ENCODE measurements at places on chromosomes 13 and 19.
A peak's percentile ranks its signal among the peaks of the same experiment; 100 is the strongest.

DNA sequence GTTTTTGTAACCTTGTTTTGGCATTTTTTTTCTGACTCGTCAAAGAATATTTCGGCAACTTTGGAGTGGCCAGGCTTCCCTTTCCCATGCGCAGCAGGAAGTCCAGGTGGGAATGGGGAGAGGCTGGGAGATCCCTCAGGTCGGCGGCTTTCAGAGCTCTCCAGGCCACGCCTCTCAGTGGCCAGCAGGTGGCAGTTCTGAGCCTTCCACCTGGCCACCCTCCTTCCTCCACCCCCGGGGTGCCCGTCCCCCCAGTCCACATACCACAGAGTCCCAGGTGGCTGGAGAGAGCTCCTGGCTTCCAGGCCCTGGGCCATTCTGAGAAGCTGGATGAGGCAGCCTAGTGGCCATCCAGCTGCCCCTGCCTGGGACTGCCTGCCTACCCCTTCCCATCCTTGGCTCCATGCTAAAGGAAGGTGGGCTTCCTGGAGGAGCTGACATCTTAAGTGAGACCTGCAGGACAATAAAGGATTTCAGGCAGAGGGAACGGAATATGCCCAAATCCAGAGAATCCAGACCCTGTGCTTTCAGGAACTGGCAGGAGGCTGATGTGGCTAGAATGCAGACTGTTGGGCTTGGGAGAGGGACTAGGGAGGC is 46.3 kb downstream of the CCNE1 start:
- no peaks in the 10 kb centered on the region for H3K36me3 ChIP-seq
- H3K27me3 ChIP-seq: no peaks in the 10 kb centered on the region
- H3K4me1 ChIP-seq: no peaks in the 10 kb centered on the region
- H3K4me3 ChIP-seq: no peak overlapping the region

DNA sequence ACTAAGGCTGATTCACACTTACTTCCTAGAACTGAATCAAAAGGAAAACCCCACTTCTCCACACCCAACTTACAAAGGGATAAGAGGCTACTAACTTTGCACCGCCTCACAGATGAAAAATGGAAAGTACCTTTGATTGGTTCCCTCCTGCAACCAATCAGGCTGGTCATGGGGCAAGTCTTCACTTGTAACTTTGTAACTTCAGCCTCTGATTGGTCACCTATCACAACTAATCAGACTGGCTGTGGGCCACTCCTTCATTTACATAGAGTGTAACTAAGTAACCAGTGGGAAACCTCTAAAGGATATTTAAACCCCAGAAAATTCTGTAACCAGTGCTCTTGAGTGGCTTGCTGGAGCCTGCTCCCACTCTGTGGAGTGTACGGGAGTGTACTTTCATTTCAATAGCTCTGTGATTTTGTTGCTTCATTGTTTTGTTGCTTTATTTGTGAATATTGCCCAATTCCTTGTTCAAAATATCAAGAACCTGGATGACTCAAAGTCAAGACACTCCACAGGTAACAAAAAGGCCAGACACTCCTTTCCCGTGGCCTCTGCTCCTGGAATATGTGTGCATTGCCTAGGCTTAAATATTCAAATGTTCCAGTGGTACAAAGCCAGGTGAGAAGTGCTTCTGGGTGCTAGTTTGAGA is 50.5 kb downstream of the RFC3 start:
- no peak overlapping the region for H3K4me3 ChIP-seq
- H3K27me3 ChIP-seq: no peaks in the 10 kb centered on the region
- no peak for DNase-seq
- peaks cover 8% of the 10 kb centered on the region for H3K4me1 ChIP-seq
- H3K36me3 ChIP-seq: no peaks in the 10 kb centered on the region
- H3K27ac ChIP-seq: no peak overlapping the region

- no peak overlapping the region for H3K4me3 ChIP-seq
- no peaks in the 10 kb centered on the region for H3K36me3 ChIP-seq
- H3K4me1 ChIP-seq: no peaks in the 10 kb centered on the region
- no peak overlapping the region for H3K27ac ChIP-seq
Observed at GRCh38 chr13:89153941-89154340, 1482.8 kb downstream of the SLITRK5 start.

DNA sequence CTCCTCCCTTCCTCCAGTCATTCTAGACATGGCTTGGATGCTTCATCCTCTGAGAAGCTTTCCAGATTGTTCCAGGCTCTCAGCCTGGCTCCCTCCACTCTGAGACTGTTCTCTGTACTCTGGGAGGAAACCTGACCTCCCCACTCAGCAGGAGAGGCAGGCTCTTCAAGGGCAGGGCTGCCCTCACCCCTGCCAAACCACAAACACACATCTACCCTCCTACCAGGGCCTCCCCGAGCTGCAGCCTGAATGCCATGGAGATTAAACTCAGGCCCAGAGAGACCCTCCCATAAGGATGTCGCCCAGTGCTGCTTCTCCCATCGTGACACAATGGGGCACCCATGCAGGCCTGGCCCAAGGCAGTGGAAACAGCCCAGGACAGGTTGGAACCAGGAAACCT is 16.2 kb downstream of the NUMBL start:
- no peaks in the 10 kb centered on the region for H3K4me1 ChIP-seq
- peaks cover 1% of the 10 kb centered on the region for H3K36me3 ChIP-seq
- DNase-seq: no peak

- peaks cover 13% of the 10 kb centered on the region for H3K4me1 ChIP-seq
- no peak for DNase-seq
- no peak overlapping the region for H3K27ac ChIP-seq
- H3K4me3 ChIP-seq: no peak overlapping the region
- H3K27me3 ChIP-seq: no peaks in the 10 kb centered on the region
Observed at GRCh38 chr19:338421-338820, 6.2 kb downstream of the MIER2 start.

DNA sequence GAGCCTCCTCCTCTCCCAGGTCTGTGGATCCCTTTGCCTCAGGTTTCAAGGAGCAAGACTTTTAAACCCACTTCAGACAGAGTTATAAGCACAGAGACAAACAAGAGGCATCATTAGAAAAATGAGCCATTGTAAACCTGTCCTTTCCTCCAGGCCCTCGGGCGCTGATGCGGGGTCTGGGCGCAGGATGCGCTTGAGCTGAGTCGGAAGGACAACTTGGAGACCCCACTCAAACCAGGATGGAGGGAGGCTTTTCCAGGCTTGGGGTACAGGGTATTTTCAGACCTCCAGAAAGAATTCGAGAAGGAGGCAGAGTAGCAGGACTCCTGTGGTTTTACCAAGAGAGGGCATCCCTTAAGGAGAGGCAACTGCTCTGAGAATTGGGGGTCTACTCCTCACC is 155.6 kb downstream of the NUFIP1 start:
- no peak overlapping the region for H3K4me3 ChIP-seq
- H3K27me3 ChIP-seq: no peaks in the 10 kb centered on the region
- no peaks in the 10 kb centered on the region for H3K4me1 ChIP-seq
- H3K36me3 ChIP-seq: no peaks in the 10 kb centered on the region
- no peak overlapping the region for H3K27ac ChIP-seq
- no peak for DNase-seq

DNA sequence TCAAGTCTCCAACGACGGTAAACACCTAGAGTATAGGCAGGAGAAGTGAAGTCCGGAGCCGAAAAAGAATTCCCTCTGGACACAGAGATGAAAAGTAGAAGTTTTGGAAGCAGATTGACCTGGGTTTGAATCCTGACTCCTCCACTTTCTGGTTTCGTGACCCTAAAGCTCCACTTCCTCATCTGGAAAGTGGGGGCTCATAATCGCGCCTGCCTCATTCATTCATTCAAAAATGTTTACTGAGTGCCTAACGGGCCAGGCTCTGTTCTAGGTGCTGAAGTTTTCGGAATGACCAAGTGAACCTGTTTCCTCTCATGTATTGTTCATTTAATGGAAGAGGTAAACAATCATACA is 7.1 kb upstream of the EML2 start:
- no peaks in the 10 kb centered on the region for H3K27me3 ChIP-seq
- no peak overlapping the region for H3K27ac ChIP-seq
- peak overlapping the region; percentile 41 for H3K4me3 ChIP-seq
- H3K4me1 ChIP-seq: peaks cover 27% of the 10 kb centered on the region
- DNase-seq: no peak
- H3K36me3 ChIP-seq: no peaks in the 10 kb centered on the region

DNA sequence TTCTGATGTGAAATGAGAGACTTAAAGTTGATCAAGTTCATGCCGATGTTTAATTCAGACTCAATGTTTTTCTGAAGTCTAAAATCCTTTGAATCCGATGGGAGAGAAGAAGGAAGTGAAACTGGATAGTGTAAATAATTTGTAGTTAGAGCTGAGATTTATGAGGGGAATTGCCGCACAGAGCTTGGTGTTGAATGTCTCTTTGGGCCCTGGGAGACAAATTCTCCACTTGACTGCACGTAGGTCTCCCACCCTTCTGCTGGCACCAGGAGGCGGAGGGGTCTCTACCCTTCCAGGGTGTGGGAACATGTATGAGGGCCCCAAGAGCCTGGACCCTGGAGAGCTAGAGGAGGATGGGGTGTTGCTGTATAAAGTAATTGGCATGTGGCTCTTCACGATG is 140.8 kb upstream of the SERP2 start:
- no peaks in the 10 kb centered on the region for H3K36me3 ChIP-seq
- H3K4me1 ChIP-seq: no peaks in the 10 kb centered on the region
- no peak overlapping the region for H3K27ac ChIP-seq
- no peak for DNase-seq
- H3K4me3 ChIP-seq: no peak overlapping the region
- no peaks in the 10 kb centered on the region for H3K27me3 ChIP-seq

GRCh38 chr13:73596382-73596781 is 537.6 kb downstream of the KLF5 start:
- no peak for DNase-seq
- no peak overlapping the region for H3K4me3 ChIP-seq
- H3K27ac ChIP-seq: no peak overlapping the region
- H3K27me3 ChIP-seq: no peaks in the 10 kb centered on the region
- H3K36me3 ChIP-seq: no peaks in the 10 kb centered on the region
- no peaks in the 10 kb centered on the region for H3K4me1 ChIP-seq

GRCh38 chr19:55166530-55167268 is at the start of gene DNAAF3:
TSS of gene DNAAF3 (minus strand) at chr19:55166613. CDS start at chr19:55166413, 200 bp downstream.
- peaks cover 13% of the 10 kb centered on the region for H3K4me1 ChIP-seq
- H3K27ac ChIP-seq: no peak within 1 kb of the TSS
- peak; percentile 72 for DNase-seq
- H3K36me3 ChIP-seq: no peaks in the 10 kb centered on the region
- H3K4me3 ChIP-seq: no peak within 1 kb of the TSS

GRCh38 chr19:8457209-8457608 is 12.4 kb downstream of the HNRNPM start:
- H3K27me3 ChIP-seq: no peaks in the 10 kb centered on the region
- no peak overlapping the region for H3K4me3 ChIP-seq
- H3K36me3 ChIP-seq: peaks cover 3% of the 10 kb centered on the region
- DNase-seq: no peak

Measured in B cell (primary cell).